GM23248 (cell line): ENCODE measurements at places on chromosomes 11 and 22.
A peak's percentile ranks its signal among the peaks of the same experiment; 100 is the strongest.

DNA sequence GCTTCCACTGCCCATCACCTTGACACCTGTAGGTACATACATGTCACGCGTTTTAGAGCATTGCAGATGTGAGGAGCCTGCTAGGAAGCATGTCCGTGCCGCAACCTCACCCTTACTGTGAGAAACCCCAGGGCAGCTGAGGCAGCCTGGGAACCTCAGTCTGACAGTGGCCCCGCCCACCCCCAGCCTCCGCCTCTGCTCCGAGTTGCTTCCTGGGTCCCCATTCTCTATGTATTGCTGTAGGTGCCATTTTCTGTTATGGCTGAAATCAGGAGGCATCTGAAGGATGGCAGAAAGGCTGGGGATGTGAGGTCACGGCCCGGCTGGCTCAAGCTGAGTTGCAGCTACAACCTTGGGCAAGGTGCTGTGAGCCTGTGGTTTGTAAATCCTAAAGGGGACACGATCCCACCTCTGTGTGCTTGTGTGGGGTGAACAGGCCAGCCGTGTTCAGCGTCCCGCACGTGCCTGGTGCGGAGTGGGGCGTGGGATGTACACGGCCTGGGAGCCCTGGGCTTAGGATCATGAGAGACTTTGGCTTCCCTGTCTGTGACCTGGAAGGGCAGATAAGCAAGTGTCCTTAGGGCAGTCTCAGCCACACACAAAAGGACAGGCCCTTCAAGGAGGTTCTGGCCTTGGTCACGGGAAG, 102.7 kb downstream of the PHF21B start:
- DNase-seq = no peak

DNA sequence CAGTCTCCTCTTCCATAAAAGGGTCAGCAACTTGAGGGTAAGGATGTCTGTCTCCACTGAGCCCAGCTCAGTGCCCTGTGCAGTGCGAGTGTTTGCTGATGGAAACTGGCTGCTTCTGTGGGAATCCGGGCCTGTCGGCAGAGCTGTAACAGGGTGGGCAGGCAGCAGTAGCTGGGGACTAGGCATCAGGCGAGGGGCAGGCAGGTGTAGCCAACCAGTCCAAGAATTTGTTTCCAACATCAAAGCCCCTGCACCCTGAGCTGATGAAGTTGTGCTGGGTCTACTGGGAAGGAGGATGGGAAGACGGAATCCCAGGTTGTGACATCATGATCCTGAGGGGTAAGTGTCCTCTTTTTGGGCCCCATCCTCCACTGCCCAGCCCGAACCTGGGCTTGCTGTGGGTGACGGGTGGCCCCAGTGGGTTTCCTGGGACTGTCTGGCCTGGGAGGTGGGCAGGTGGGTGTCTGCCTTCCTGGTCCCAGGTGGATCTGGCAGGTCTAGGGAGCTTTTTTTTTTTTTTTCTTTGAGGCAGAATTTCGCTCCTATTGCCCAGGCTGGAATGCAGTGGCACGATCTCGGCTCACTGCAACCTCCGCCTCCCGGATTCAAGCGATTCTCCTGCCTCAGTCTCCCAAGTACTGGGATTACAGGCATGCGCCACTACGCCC, 11.0 kb downstream of the SLC29A2 start:
- DNase-seq = no peak

DNA sequence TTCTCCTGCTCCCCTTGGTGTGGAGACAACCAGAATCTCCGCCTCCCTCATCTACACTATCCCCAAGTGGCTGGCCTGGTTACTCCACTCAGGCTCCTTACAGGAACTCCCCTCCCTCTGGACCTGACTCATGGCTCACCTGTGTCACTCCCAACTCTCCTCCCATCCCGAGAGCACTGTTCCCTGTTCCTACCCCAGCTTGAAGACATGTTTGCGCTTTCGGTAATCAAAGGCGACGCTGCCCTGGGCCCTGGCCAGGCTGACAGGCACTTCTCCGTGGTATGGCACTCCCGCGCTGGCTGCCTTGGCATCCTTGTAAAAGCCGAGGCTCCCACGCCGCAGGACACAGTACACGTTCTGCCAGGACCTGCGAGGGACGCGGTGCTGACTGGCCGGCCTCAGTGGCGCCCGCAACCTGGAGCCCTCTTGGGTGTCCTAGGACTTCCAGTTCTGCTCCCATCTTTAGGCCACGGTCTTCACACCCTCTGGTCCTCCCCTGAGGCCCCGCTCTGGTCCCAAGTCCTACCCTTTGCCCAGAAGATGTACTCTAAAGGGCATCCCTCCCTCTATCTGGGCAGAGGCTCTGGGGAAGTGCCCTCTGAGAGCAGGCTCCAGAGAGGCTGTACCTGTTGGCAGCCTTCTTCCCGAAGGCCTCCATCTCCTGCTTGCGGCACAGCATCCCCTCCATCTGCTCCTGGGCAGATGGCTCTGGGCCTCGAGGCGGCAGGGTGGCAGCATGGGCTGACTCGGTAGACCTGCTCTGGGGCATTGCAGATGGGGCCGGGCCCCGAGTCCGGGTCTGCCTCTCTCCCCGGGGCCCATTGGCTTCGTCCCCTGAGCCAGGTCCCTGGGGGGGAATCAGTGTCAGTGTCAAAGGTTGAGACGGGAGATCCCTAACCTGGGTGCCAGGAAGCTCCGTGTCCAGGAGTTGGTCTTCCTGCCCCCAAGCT, 9.4 kb upstream of the RBM4B start:
- no peak for DNase-seq

DNA sequence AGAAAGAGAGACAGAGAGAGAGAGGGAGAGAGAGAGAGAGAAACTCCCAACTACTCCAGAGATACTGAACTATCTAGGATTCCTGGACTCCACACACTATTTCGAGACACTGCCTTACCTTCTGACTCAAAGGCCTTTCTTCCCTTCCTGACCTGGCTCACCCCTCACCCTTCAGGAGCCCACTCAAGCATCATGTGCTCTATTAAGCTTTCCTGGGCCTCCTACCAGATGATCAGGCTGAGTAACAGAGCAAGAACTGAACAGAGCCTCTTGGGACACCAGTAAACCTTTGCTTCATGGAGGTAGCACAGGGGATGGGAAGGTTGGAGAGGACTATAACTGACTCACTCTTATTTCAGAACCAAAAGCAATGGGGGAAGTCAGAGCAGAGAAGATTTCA, 31.4 kb downstream of the PLEKHA7 start:
- peak; percentile 7 for DNase-seq

DNA sequence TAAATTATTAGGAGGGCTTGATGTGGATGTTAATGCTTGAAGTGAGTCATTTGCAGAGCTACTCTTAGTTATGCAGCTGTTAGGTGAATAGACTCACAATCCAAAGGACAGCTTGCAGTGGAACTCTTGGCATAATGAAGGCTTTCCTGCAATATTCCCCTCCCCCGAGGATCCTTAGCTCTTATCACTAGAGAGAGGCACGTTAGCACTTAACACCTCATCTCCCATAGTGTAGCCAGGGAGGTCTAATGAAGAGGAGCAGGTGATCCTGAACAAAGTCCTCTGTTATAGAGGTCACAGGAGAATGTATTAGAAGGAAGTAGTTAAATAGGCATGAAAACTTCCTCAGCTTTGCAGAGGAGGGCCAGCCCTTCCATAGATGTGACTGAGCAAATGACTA, 919.2 kb upstream of the FAT3 start:
- no peak for DNase-seq

DNA sequence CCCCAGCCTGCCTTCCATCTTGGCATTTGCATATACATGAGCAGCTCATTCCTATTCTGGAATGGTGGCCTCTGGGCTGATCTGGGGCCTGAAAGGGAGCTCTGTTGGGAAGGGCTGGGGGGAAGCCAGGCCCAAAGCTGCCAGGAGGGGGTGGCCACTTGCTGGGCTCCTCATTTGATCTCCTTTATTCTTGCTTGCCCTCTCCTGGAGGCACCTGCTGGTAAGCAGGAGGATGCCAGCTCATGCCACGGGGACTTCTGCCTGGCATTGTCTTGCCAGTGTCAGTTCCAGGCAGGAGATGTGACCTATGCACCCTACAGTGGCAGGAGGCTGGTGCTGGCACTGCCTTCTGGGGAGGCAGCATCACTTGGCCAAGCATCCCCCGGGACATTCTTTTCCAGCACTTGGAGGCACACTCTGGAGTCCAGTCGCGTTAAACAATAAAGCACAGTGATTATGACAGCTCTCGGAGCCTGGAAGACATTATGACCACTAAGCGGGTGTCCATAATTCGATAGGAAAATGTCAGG, 128.3 kb downstream of the NTM start:
- DNase-seq = no peak

- no peak for DNase-seq
Measured at GRCh38 chr22:49362211-49362839, 465.3 kb downstream of the BRD1 start.

DNA sequence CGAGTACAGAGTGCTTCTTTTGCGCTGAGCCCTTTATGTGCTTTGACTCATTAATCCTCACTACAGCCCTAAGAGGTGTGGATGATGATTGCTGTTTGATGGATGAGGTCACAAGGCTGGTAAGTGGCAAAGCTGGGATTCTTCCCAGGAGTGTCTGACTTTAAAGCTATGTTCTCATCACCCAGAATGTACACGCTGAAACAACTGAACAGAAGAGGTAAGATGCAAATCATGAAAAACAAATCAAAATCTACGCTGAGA, 37.7 kb upstream of the CREB3L1 start:
- peak; percentile 89 for DNase-seq

GRCh38 chr11:125407046-125407445, 89.0 kb downstream of the FEZ1 start:
- peak; percentile 25 for DNase-seq

- DNase-seq = peak; percentile 54
Measured at GRCh38 chr11:10674440-10674855, 19.1 kb downstream of the IRAG1 start.
